Activated T-cell treated with anti-CD3 and anti-CD28 coated beads for 4 hours (primary cell): ENCODE measurements at places on chromosomes 3 and 15.

DNA sequence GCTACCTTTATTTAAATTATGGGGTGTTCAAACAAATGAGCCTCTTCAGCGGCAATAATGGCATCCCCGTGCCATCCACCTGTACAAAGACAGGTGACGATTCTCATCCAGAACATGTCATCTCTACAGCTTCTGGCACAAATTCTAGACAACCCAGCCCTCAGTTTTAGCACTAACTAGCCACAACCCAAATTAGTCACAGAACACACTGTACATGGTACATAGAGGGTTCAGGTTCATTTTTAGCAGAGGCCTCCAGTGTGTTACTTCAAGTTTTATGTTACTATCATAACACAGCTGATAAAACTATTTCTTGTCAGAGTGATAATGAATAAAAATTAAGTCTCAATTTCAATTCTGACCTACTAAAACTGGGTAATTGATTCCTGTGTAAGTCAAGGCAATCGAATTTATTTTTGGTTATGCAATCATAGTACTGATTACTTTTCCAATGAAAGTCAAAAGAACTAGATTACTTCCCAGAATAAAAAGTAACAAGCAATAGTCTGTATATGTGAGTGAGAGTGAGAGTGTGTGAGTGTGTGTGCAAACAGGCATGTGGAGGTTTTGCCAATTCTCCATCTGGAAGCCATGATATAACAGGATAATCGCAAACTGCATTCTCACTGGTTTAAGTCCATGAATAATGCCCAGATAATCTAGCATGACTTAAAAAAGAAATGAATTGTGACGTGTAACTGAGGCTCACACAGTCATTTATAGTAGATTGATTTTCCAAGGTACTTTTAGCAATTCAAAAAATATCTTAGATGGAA, 37.4 kb downstream of the SHQ1 start:
- DNase-seq, result no peak

DNA sequence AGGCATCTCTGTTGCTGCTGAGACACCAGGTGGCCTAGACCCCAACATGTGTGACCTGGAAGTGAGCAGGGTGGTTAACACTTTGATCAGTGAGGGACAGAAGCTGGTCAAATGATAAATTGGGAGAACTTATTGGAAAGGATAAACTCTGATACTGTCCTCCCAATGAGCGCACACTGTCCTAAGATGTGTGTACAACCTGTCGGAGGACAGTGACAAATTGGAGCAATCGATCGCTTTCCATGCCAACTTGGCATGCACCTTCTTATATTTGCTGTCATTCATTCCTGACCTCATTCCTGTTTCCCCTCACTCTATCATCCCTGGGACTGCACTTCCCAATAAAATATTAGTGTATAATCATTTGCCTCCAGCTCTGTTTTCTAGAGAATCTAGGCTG, 198.7 kb upstream of the PROK2 start:
- no peak for DNase-seq

DNA sequence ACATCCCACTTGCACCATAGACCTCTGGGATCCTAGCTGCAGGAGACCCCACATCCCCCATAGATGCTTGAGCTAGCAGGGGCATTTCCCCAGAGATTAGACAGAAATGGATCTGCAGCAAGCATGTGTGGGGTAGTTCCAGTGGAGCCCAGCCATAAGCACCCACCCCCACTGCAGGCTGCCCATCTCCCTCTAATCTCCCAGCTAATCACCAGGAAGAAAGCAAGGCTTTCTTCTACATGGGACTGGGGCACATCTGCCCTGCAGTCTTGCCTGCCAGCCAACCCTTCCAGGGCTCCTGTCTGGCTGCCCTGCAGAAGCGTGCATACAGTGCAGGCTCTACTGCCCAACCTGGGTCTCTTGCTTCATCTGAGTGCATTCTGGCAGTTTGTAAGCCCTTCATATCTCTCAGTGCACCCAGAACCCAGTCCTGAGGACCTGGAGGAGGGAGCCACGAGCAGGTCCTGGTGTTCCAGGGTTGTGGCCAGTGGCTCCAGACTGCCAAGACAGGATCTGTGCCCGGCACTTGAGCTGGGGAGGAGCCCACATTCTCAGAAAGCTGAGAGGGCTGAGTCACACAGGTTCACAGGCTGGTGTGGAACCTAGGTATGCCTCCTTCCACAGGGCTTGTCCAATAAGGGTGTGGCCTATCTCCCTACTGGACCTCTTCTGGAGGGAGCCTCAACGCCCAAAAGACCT, 49.9 kb upstream of the IGSF11 start:
- no peak for DNase-seq

DNA sequence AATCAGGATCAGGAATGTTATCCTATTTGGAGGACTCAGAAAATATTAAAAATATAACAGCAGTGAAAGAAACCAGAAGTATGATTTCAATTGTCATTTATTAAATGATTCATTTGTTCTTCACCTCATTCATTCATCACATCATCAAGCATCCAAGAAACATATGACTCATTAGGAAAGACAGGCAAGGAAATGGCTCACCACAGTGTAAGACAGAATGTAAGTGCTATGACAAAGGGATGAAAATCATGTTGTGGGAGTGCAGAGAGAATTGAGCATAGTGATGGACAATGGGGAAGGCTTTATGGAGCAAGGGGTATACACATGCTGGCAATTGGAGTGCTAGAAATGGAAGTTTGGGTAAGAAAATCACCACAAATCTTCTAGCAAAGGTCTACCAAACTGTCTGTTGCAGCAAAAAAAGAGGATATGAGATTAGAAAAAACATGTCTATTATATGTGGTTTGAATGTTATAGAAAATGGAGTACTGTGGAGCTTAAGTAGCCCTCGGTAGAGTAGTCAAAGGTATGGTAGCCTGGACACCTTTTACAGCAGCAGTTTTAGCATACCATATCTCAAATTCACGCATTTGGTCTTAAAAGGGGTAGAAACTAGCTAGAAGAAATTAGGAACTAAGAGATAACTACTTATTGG, 111.1 kb upstream of the GPR149 start:
- DNase-seq, result no peak

DNA sequence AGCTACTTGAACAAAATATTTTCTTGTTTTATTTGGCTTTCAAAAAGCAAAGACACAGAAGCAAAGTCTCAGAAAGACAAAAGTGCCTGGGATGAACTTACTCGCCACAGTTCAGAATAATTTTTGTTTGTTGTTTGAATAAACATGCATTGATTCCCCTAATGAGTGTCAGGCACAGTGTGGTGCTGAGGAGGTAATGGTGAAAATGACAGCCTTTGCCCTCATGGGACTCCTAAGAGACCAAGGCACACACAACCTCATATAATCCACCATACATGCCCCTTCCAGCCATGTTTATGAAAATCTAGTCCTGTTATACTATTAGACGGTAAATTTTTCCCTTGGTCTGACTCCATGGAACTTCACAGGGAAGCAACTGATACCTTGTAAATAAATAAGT, 2.5 kb downstream of the GOLIM4 start:
- no peak for DNase-seq

DNA sequence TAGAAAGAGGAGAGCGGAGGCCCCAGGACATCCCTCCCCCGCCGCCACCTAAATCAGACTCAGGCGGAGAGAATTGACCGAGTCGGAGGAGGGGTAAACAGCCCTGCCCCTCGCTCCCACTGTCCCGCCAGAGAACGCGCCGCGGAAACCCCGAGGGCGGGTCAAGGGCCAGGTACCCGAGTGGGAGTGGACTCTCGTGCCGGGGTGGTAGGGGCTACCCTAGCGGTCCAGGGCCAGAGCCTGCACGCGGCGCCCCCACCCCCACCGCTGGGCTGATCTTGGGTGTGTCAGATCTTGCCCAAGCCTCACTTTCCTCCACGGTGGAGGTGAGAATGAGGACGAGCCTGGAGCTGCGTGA, 19.0 kb downstream of the SPATA12 start:
- DNase-seq, result no peak

DNA sequence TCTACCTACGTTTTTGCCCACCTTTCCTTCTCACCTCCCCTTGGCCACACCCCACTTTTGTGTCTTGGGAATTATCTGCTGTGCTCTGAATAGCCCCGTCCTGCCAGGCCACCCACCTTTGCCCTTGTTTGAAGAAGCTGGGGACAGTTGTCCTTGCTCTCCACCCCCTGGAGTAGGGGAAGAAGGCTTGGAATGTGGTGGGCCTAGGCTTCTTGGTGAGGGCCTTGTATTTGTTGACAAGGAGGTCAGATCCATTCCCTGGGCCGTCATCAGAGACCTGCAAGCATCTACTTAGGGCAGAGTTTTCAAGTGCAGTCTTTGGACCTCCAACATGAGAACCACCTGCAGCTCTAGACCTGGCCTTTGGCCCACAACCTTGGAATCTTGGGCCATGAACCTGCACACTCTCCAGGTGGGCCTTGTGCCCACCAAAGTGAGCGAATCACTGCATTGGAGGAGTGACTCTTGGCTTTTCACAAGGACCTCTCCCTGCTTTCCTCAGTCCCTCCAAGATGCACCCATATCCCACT, 160.6 kb downstream of the APBA2 start:
- DNase-seq, result no peak

DNA sequence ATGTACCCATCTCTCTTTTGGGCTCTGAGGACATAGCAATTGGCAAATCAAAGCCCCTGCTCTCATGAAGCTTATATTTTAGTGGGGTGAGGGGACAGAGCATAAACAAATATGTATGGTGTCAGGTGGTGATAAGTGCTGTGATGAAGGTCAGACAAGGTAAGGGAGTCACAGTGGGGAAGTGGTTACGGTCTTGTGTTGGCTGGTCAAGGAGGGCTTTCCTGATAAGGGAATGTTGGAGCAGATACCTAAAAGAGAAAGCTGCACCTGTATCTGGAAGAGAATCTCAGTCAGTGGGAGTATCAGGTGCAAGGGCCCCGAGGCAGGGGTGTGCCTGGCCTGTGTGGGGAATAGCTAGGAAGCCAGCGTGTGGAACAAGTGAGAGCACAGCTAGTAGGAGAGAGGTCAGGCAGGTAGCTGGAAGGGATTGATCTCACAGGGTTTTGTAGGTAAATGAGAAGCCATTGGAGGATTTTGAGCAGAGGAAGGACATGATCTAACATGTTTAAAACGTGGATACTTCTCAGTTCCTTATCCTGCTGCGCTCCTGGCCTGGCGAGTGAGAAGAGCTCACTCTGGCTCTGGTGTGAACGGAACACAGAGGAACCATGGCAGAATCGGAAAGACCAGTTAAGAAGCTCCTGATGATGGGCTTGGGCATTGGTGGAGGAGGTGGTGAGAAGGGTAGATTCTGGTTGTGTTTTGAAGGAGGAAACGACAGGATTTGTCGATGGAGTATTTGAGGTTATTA, 35.5 kb downstream of the MRAS start:
- DNase-seq, result no peak

DNA sequence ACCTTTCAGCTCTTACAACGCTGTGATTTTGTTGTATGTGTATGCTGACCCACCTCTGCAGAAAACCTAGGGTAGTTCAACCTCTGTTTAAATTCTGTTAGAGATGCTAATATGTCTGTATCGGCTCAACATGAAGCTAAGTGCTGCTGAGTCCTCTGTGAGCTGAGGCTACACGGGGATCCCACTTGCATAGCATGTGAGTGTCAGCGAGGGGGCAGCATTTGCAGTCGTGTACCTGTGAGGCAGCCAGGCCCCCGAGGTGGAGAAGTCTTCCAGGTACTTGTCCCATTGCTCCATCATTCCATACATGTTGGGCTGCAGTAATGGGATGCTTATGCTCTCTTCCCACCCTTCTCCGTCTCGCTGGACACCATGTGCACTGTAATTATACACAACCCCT, 3.7 kb downstream of the MKRN2OS start:
- no peak for DNase-seq

DNA sequence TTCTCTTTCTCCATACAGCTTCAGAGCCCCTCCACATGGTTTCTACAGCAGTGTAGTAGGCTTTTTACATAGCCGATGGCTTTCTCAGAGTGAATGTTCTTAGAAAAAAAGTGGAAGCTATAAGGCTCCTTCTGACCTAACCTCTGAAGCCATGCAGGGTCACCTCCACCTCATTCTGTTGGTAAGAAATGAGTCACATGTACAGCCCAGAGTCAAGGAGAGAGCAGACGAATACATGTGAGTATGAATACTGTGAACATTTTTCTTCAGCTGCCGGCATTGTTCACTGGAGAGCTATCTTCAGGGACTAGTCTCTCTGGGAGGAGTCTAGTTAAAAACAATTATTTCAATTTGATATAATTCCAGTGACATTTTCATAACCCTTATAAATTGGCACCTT, 68.2 kb upstream of the THRB start:
- no peak for DNase-seq

DNA sequence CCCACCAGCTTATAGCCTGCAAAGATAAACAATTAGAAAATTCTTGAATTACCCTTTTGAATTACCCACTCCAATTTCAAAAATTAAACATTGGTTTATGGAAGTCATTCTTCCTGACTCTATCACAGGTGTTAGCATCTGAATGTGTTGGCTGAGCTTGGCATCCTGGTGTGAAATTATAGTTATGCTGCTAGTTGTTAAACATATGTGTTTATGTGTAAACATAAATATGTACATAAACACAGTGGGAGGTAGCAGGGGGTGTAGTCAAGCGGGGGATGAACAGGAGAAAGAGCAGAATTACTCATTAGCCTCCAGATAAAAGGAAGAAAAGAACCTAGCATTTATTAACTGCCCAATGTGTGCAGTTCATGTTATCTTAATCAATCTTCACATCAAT, 530.2 kb downstream of the MCTP2 start:
- no peak for DNase-seq

DNA sequence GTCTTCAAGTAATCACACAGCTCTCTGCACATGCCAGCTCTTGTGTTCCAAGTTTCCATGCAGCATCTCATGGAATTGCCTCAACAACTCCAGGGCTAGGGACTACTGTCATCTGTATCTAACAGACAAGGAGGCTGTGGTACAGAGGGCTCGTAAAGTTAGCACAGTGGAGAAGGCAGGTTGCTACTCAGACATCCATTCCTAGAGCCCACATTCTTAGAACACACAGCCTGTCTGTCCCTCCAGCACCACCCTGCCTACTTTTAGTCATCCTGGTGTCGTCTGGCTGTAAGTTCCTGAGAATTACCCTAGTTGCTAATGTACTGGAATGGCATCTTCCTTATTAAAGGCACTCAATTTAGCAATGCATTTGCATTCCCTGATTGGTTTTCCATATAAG, 862.5 kb downstream of the FHIT start:
- no peak for DNase-seq

DNA sequence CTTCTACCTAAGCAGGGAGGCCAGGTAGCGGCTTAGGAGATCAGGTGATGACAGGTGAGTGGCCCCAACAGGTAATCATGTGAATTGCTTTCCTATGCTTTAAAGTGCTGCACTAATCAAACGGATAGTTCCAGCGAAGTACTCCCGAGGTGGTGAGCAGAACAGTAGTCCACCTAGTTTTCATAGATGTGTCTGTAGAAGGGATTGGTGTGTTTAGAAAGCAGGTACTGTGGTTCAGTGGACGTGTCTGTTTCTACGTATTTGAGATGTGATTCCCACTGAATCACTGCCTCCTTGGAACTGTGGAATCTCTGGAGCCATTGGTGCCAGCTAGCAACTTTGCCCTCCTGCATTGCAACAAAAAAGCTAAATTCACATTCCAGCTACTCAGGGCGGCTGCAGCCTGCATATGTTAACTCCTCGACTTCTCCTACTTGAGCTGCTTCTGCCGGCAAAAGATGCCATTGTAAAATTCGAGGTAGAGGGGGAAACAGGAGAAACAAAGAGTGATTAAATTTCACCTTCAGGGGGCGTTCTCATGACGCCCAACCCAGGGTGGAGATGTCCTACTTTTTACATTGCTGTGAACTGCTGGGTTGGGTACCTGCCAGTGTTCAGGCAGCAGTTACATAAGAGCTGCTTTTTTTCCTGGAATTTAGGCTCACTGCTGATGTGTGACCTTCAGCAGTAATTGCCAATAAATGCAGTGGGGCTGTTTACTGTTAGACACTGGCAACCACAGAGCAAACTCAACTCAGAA, 227.3 kb downstream of the ITPR1 start:
- DNase-seq, result no peak

GRCh38 chr3:53142986-53143385, 12.8 kb upstream of the RFT1 start:
- no peak for DNase-seq
